ENCODE measurements at places on chromosomes 4 and X.

- DNase-seq: no peak
Measured at GRCh38 chr4:138097912-138098600, 144.1 kb downstream of the SLC7A11 start.

DNA sequence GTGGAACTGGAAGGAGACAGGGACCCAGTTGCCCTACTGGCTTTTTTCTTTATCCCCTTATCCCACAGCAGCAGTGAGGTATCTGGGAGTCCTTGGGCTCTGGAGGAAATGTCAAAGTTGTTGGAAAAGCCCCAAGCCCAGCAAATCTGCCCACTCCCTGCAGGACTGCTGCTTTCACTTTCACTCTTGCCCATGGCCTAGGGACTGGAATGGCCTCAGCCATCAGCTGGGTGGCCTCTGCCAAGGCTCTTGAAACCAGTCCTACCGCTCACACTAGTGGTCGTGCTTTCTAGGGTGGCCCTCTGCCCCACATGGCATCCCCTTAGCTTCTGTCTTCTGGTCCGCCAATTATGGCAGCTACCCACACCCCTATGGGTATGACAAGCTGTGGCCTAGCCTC, 9.7 kb upstream of the RHOXF1 start:
- DNase-seq: no peak

GRCh38 chr4:13484749-13485221, 645 bp upstream of the RAB28 start:
- DNase-seq: peak; percentile 16

DNA sequence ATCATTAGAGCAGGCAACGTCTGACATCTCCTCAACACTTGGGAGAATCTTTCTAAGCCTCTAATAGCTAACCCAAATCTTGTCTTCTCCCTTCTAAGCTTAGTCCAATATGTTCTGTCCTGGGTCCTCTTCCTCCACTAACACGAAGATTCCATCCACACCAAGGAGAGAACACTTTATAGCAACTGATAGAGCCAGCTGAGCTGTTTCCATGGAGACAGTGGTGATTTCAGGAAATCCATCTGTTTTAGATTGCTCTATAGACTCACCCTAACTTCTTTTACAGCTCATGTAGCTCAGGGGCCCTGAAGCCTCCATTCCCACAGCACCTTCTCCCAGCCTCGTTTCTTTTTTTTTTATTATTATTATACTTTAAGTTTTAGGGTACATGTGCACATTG, 37.4 kb downstream of the SCD5 start:
- DNase-seq: no peak

- DNase-seq: no peak
Measured at GRCh38 chrX:136781180-136781797, 557 bp upstream of the ARHGEF6 start.
